Coronary artery (tissue), 2 donors: ENCODE measurements at places on chromosomes 5 and 9.

DNA sequence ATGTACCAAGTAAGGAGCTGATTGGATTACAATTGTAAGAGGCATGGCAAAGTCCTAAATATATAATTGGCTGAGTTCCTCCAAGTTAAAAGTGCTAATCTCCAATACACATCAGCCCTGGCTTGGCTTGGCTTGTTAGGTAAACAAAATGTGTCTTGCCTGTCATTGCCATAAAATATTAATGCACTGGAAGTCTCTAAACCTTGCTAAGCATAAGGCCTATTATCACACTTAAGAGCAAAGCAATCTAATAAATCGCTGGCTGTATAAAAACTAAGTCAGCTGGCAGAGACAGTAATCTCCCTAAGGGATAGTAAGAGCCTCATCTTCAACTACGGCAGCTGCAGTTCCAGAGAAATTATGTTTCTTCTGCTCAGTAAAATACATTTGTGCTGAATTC, 418.6 kb upstream of the GRAMD2B start:
- DNase-seq = no peak

- DNase-seq = no peak
These were observed 303.1 kb upstream of the CLINT1 start for GRCh38 chr5:158162026-158162425.

DNA sequence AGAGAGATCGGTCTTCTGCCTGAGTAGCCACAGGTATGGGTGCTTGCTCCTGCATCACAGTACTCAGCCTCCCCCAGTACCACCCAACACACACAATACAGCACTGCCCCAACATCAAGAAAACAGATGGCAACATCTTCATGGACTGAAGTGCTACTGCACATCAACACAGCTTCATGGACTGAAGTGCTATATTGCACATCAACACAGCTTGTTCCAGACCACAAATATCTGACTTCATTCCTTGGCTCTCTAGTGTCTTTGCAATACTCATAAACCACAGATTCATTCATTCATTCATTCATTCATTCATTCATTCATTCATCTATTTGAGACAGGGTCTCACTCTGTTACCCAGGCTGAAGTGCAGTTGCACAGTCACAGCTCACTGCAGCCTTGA, 31.1 kb upstream of the PCA3 start:
- no peak for DNase-seq

DNA sequence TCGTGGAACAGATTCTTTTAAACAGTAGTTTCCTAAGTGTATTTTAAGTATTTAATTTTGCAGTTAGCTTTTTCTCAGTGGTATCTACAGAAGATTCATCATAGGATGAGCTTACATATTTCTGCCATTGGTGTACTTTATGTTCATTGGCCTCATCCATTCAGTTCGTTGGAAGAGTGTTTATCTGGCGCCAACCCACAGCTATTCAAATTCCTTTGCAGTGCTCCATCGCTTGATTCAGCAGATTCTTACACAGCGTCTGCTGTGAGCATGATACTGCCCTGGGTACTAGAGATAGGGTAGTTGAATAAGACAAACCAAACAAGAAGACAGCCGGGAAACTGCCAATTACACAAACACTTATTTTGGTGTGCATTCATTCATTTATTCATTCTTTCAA, 55.1 kb downstream of the NUP214 start:
- DNase-seq = no peak

GRCh38 chr9:78879324-78880100, 582.6 kb downstream of the PSAT1 start:
- DNase-seq = no peak

GRCh38 chr9:76394195-76394959, at the start of gene RFK:
Gene RFK, minus strand, starts transcription at chr9:76394426. Its CDS starts 255 bp downstream, at chr9:76394171.
- DNase-seq = peak; percentile 97

DNA sequence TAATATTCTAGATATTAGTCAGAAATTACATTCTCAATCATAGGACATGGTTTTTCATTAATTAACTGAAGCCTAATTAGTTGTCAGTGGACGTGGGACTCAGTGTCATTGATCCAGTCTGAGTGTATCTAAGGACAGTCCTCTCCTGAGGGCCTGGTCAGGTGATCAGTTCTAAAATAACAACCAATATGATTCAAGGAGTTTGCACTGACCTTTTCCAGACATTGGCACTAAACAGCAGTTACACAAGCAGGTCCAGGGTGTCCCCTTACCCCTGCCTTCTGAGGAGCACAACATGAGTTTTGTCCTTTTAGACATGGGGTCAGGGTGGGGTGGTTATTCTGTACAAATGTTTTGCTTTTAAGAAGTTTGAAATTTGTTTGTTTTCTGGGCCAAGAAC, 97.8 kb downstream of the CMYA5 start:
- no peak for DNase-seq

GRCh38 chr5:158614951-158615350, 484.8 kb downstream of the EBF1 start:
- DNase-seq = no peak

- no peak for DNase-seq
These were observed 11.3 kb downstream of the MSX2 start for GRCh38 chr5:174735498-174736330.

GRCh38 chr5:120320626-120321025, 143.5 kb upstream of the PRR16 start:
- no peak for DNase-seq

DNA sequence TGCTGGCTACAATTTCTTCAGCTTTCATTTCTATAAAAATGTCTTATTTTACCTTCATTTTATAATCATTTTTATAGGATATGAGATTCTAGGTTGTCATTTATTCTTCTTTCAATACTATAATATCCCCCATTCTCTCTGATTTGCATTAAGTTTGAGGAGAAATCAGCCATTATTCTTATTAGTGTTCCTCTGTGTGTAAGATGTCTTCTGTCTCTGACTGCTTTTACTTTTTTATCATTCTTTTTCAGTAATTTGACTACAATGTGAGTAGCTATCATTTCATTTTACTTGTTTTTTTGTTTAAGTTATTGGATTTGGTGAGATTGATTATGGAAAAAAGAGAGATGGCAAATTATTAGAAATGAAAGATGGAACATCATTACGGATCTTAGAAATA, 13.6 kb upstream of the SREK1 start:
- DNase-seq = no peak
